Endodermal cell (in vitro differentiated cells): ENCODE measurements at places on chromosomes 1 and 21.

DNA sequence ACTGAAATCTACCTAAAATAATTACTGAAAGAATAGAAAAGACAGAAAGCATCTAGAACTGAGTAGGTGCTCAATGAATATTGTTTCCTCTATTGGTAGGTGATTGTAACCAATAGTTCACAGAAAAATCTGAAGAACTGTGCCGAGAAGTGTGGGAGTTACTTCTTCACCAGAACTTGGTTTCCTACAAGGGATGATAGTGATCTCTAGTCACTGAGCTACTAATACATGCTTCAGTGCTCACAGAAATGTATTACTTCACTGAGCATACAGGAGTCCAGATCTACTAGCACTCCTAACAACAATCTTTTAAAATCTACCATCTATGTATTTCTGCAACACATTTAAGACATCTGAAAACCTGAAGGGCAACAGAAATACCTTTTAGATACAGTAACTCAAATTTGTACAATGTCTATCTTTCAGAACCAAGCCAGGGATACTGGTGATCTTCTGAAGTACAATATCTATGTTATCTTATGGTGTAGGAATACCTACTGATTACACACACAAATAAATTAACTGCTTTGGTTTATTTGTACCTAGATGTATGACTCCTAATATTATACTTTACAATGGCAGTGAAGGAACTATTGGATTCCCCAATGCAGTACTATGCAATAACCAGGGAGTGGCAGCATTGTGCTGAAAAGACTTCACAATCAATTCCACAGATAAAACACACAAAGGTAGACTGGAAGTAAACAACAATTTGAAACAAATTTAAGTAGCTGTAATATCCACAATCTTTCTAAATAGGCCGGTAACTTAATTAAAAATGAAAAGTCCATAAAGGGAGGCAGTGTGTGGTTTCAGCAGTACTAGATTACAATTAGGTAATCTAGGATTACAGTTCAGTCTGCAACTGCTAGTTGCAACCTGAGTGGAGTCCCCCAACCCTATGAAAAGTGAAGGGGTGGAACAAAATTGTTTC is 243.0 kb downstream of the SLC45A1 start:
- no peak overlapping the region for H3K27ac ChIP-seq
- no peak overlapping the region for H3K4me3 ChIP-seq
- H3K4me1 ChIP-seq = peaks cover 18% of the 10 kb centered on the region
- H3K36me3 ChIP-seq = peaks cover 19% of the 10 kb centered on the region

DNA sequence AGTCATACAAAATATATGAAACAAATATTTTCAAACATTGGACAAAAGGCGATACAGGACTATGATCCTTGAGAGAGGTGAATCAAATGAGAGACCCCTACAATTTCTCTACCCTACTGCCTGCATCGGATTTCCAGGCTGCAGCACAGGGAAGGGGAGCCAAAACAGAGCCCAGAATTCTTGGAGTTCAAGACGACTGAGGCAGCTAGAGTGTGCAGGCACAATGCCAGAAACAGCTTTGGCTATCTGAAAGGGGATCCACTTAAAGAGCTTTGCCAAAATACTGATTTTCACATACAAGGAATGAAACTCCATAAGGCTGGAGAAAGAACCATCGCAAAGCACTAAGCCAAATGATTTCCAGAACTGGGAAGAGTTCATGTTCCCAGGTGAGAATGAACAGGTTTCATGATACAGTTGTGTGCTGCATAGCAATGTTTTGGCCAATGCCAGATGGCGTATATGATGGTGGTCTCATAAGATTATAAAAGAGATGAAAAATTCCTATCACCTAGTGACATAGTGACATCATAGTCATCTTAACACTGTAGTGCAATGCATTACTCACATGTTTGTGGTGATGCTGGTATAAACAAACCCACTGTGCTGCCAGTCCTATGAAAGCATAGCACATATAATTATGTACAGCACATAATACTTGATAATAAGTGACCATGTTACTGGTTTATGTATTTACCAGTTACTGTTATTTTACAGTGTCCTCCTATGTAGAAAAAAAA is 77.5 kb downstream of the KCND3 start:
- peaks cover 4% of the 10 kb centered on the region for H3K27me3 ChIP-seq
- peak; percentile 5 for DNase-seq
- no peak overlapping the region for H3K4me3 ChIP-seq

GRCh38 chr21:34840693-34841092 is 171.9 kb downstream of the CLIC6 start:
- H3K4me1 ChIP-seq = no peaks in the 10 kb centered on the region
- H3K27ac ChIP-seq = no peak overlapping the region
- no peaks in the 10 kb centered on the region for H3K36me3 ChIP-seq
- H3K27me3 ChIP-seq = no peaks in the 10 kb centered on the region

- H3K27me3 ChIP-seq = no peaks in the 10 kb centered on the region
- H3K4me1 ChIP-seq = no peaks in the 10 kb centered on the region
- DNase-seq = no peak
- no peak overlapping the region for H3K4me3 ChIP-seq
These were observed 743 bp downstream of the CD52 start for GRCh38 chr1:26318338-26319064.

GRCh38 chr21:38250991-38251418 is 5.8 kb upstream of the KCNJ15 start:
- no peaks in the 10 kb centered on the region for H3K36me3 ChIP-seq
- DNase-seq = no peak
- no peaks in the 10 kb centered on the region for H3K27me3 ChIP-seq
- H3K4me1 ChIP-seq = no peaks in the 10 kb centered on the region
- no peak overlapping the region for H3K4me3 ChIP-seq

DNA sequence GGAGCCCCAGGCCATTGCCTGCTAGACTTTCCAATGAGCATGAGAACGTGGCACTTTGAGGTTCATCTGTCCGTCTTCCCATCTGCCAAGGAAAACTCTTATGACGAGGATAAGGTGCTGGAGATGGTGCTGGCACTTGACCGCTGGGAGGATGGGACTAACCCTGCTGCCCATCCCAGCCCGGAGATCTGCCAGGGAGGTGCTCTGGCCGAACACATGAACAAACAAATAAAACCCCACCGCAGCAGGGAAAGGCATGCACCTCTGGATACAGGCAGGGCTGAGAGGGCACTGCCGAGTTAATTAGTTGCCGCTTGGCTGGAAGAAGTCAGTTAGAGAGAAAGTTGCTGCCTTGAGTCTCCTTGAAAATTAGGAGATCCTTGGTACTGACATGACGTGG is 308.4 kb downstream of the AJAP1 start:
- DNase-seq = no peak
- H3K4me3 ChIP-seq = no peak overlapping the region
- H3K27me3 ChIP-seq = no peaks in the 10 kb centered on the region
- no peaks in the 10 kb centered on the region for H3K36me3 ChIP-seq
- no peaks in the 10 kb centered on the region for H3K4me1 ChIP-seq

GRCh38 chr1:165560883-165561656 is 17.3 kb downstream of the LRRC52 start:
- H3K4me1 ChIP-seq = no peaks in the 10 kb centered on the region
- peak; percentile 58 for DNase-seq
- no peak overlapping the region for H3K4me3 ChIP-seq
- H3K36me3 ChIP-seq = no peaks in the 10 kb centered on the region
- H3K27ac ChIP-seq = no peak overlapping the region
- no peaks in the 10 kb centered on the region for H3K27me3 ChIP-seq

DNA sequence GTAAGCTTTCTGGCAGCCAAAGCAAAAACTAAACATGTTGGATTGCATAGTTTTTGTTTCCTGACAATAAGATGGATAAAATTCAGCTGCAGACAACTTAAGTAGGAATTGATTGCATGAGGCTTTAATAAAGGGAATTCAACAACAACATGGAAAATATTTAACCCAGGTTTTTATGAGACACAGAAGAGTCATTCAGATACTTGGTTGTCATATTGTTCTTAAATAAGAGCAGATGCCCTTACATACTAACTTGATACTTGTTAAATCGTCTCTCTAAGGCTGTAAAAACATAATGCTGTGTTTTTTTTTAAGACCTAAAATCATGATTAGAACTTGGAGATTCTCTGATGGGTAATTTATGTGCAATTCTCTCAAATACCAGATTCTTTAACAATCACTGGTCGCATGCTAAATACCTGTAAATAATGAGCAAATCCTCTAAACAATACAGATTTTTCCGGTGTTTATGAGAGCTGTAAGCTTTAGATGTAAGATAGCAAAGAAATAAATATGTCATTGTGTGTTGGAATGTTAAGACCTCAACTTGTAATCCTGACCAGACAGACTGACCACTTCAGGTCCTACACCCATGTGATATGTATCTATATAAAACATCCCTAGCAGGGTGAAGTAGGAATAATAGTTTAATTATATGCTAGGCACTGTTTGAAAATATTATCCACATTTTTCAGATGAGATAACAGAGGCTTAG is 37.8 kb upstream of the CD34 start:
- no peaks in the 10 kb centered on the region for H3K27me3 ChIP-seq
- DNase-seq = no peak
- H3K27ac ChIP-seq = no peak overlapping the region
- peaks cover 20% of the 10 kb centered on the region for H3K4me1 ChIP-seq
- peak overlapping the region; percentile 8 for H3K4me3 ChIP-seq

DNA sequence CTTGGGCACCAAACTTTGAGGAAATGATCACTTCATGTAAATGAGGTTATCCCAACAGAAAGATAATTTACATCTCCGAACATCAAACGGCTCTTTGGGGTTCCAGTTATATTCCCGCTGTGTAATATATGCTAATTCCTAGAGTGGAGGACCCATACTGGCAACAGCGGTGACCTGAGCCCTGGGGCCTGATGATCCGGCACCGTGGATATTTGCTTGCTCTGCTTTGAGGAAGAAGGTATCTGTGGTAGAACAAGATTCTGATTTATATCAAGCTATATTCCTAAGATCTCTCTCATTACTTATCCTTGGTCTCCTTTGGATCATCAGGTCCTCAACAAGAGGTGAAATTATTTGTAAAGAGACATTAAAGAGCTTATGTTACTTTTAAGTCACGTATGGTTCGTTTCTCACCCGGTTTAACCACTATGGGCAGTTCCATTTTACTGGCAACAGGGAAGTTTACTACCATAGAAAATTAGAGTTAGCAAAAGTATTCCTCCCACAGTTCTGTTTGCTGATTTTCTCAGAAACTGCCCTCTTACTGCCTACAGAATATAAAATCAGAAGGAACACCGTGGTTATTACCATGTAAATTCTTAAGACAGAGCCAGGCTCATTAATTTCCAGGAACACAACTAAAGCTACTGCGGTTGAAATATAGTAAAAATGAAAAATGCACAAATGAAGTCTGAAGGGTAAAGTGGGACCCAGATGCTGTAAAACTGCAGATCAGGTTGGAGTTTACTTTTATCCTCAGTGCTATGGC is 56.7 kb downstream of the MRPL39 start:
- H3K27me3 ChIP-seq = no peaks in the 10 kb centered on the region
- no peaks in the 10 kb centered on the region for H3K36me3 ChIP-seq
- no peak overlapping the region for H3K27ac ChIP-seq
- H3K4me1 ChIP-seq = no peaks in the 10 kb centered on the region

DNA sequence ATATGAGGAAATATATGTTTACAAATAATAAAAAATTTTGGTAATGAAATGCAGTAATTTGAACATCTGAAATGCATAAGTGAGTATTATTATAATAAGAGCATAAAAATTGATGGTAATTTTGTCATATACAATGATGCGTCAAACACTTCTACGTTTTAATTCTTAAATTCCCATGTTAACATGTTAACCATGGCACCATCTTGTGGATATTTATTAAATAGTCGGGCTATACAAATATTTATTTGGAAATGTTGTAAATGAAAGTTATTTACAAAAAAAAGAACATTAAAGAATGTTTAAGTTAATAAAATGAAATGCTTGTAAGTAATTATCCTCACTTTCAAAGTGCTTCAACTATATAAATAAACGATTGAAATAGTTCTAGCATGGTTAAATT is 57.2 kb upstream of the C1orf185 start:
- H3K4me1 ChIP-seq = no peaks in the 10 kb centered on the region
- H3K27me3 ChIP-seq = peaks cover 6% of the 10 kb centered on the region
- H3K27ac ChIP-seq = no peak overlapping the region
- no peak overlapping the region for H3K4me3 ChIP-seq

GRCh38 chr1:16091296-16091695 is 17.8 kb upstream of the FAM131C start:
- no peak overlapping the region for H3K4me3 ChIP-seq
- peak; percentile 55 for DNase-seq
- H3K27me3 ChIP-seq = no peaks in the 10 kb centered on the region
- H3K36me3 ChIP-seq = no peaks in the 10 kb centered on the region

DNA sequence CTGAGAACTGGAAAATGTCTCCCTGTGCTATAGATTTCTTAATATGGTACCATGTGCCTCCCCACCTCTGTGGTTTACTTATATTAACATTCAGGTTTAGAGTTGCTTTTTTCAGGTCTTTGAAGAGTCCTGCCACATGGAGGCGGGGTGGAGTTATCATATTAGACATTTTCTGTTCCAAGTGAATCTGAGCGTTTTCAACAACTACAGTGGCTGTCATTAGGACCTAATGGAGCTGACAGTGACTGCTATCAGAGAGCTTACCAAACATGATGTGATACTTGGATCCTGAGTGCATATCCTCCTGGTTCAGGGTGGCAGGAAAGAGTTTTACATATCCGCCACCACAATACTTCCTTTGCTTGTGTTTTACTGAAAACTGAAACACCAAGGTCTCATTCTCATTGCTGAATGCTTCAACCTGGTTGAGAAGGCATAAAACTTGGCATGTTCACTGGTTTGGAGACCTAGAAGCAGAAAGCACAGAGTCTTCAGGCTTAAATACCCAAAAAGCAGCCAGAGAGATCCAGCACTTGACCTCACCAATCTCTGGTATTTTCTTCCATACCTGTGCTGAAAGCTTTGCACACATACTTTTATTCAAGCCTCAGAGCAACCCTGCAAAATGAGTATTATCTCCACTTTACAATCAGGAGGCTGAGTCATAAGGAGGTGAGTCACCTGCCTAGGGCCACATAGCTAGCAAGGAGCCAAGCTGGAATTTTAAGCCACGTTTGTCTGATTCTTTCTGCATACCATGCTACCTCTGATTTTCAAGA is 47.4 kb upstream of the OSBPL9 start:
- H3K4me1 ChIP-seq = no peaks in the 10 kb centered on the region
- DNase-seq = peak; percentile 70
- H3K27ac ChIP-seq = no peak overlapping the region
- no peaks in the 10 kb centered on the region for H3K36me3 ChIP-seq

DNA sequence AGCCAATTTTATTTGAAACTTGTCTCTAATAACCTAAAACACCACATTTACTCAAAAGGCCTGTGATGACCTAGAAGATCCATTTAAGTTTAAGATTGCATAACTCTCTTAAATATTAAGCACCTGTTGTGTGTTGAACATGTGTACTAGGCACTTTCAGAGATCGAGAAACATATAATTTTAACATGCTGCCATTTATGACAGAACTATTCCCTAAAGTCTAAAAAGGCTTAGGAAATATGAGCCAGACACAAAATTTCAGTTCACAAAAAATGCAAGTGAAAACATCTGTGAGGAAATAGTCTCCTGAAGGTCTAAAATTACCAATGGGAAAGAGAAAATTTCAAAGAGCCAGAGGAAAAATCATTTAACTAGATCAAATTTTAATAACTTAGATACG is 37.7 kb downstream of the CEP170 start:
- DNase-seq = no peak
- H3K36me3 ChIP-seq = peaks cover 70% of the 10 kb centered on the region
- H3K4me3 ChIP-seq = no peak overlapping the region
- H3K4me1 ChIP-seq = no peaks in the 10 kb centered on the region

GRCh38 chr21:39483917-39484316 is 32.1 kb downstream of the SH3BGR start:
- no peak for DNase-seq
- no peaks in the 10 kb centered on the region for H3K4me1 ChIP-seq
- no peak overlapping the region for H3K27ac ChIP-seq
- H3K27me3 ChIP-seq = no peaks in the 10 kb centered on the region
- no peak overlapping the region for H3K4me3 ChIP-seq
